ENCODE measurements at places on chromosomes 2 and 18.

DNA sequence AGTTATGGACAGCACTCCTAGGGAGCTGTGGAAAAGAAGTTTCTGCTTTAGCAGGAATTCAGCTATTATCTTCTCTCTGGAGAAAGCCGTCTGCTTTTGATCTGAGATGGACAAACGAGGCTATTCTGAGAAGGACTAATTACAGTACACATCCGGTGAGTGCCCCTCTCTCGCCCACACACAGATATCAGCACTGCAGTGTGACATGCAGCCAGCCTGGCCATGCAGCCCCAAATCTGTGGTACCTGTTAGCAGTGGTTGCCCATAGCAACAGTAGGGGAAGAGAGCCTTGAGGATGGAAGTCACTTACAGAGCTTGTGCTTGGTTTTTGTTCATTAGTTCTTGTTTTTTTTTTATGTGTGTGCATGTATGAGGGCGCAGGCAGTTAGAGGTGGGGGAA, 73.9 kb upstream of the TRIB2 start:
- no peak overlapping the region for H3K27ac ChIP-seq
- no peaks in the 10 kb centered on the region for H3K36me3 ChIP-seq
- no peaks in the 10 kb centered on the region for H3K4me1 ChIP-seq
- no peak for DNase-seq

- peaks cover 6% of the 10 kb centered on the region for H3K4me1 ChIP-seq
- no peak overlapping the region for H3K4me3 ChIP-seq
- H3K27ac ChIP-seq: no peak overlapping the region
- no peak for DNase-seq
- no peaks in the 10 kb centered on the region for H3K36me3 ChIP-seq
Measured at GRCh38 chr2:127596311-127597045, 49.5 kb upstream of the GPR17 start.

GRCh38 chr2:240791821-240792628, 28.0 kb downstream of the KIF1A start:
- DNase-seq: no peak
- no peaks in the 10 kb centered on the region for H3K27me3 ChIP-seq
- H3K4me3 ChIP-seq: no peak overlapping the region

- H3K36me3 ChIP-seq: no peaks in the 10 kb centered on the region
- H3K4me1 ChIP-seq: no peaks in the 10 kb centered on the region
Measured at GRCh38 chr2:52269696-52270485, 1238.0 kb upstream of the NRXN1 start.

DNA sequence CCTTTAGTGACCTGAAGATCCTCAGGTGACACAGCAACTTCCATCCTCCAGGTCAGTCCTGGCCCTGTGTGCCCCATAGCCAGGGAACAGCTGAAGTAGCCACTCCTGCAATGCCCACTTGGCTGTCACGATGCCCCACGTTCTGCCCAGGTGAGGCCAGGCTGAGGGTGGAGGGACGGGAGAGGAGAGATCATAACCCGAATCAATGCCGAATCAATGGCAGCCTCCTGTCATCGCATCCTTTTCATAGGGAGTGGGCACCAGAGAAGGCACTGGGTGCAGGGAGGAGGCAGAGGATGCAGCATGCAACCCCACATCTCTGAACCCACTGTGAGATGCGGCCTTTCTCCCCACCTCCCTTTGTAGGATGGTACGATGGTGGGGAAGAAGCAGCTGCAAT, 75.3 kb upstream of the EPC2 start:
- H3K27me3 ChIP-seq: no peaks in the 10 kb centered on the region
- H3K4me1 ChIP-seq: no peaks in the 10 kb centered on the region
- no peaks in the 10 kb centered on the region for H3K36me3 ChIP-seq
- H3K27ac ChIP-seq: no peak overlapping the region

DNA sequence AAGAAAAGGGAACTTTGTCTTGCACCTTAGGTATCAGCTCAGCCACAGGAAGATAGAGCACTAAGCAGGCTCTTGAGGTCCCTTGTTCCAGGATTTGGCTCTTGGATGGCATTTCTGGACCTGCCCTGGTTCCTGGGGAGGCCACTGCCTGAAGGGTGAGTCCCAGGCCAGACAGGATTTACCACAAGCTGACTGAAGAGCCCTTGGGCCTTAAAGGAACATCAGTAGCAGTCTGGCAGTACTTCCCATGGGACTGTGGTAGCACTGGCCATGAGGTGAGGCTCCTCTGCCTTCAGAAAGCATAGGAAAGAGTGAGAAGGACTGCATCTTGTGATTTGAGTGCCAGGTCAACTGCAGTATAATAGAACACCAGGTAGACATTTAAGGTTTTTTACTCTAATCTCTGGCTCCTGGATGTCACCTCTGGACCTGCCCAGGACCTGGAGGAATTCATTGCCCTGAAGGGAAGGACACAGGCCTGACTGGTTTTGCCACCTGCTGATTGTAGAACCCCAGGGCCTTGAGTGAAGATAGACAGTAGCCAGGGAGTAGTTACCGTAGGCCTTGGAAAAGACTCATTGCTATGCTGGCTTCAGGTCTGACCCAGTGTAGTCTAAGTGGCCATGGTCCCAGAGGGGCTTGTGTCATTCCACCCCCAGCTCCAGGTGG, 154.4 kb upstream of the CREB1 start:
- H3K4me1 ChIP-seq: no peaks in the 10 kb centered on the region
- no peak for DNase-seq
- H3K4me3 ChIP-seq: no peak overlapping the region
- H3K27ac ChIP-seq: no peak overlapping the region
- H3K36me3 ChIP-seq: no peaks in the 10 kb centered on the region
- H3K27me3 ChIP-seq: no peaks in the 10 kb centered on the region

- H3K36me3 ChIP-seq: no peaks in the 10 kb centered on the region
- H3K27me3 ChIP-seq: peaks cover 46% of the 10 kb centered on the region
- no peak overlapping the region for H3K27ac ChIP-seq
- DNase-seq: no peak
- peaks cover 19% of the 10 kb centered on the region for H3K4me1 ChIP-seq
Measured at GRCh38 chr2:232421189-232421785, 14.6 kb downstream of the ALPG start.

GRCh38 chr2:192119536-192119935, 75.2 kb downstream of the TMEFF2 start:
- no peaks in the 10 kb centered on the region for H3K36me3 ChIP-seq
- no peak for DNase-seq
- no peak overlapping the region for H3K4me3 ChIP-seq
- H3K27ac ChIP-seq: no peak overlapping the region
- no peaks in the 10 kb centered on the region for H3K27me3 ChIP-seq

GRCh38 chr2:44744961-44745892, 196.3 kb upstream of the SIX3 start:
- no peaks in the 10 kb centered on the region for H3K36me3 ChIP-seq
- DNase-seq: no peak
- H3K27me3 ChIP-seq: no peaks in the 10 kb centered on the region
- H3K27ac ChIP-seq: no peak overlapping the region
- H3K4me1 ChIP-seq: no peaks in the 10 kb centered on the region

- no peak overlapping the region for H3K27ac ChIP-seq
- no peaks in the 10 kb centered on the region for H3K27me3 ChIP-seq
- H3K4me3 ChIP-seq: no peak overlapping the region
- H3K4me1 ChIP-seq: no peaks in the 10 kb centered on the region
- no peaks in the 10 kb centered on the region for H3K36me3 ChIP-seq
Measured at GRCh38 chr2:141048951-141049350, 1081.9 kb downstream of the LRP1B start.
